ENCODE measurements at places on chromosomes 12 and 14.

DNA sequence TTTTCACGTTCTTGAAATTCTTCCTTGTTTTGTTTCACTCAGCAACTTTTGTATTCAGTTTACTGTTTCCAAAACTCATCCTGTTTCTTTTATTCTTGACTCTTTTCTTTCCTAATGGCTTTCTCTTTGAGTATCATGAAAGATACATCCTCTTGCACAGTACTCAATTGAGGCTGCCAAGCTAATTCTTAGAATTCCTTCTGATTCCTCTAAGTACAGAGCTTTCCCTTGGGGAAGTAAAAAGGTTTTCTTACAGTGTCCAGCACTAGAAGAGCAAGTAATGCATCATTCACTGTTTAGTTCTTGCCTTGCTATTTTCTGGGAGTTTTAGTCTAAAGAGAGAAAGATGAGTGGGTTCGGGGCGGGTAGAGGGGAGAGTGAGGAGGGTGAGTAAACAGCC, 154.1 kb downstream of the NEDD1 start:
- no peak for DNase-seq

DNA sequence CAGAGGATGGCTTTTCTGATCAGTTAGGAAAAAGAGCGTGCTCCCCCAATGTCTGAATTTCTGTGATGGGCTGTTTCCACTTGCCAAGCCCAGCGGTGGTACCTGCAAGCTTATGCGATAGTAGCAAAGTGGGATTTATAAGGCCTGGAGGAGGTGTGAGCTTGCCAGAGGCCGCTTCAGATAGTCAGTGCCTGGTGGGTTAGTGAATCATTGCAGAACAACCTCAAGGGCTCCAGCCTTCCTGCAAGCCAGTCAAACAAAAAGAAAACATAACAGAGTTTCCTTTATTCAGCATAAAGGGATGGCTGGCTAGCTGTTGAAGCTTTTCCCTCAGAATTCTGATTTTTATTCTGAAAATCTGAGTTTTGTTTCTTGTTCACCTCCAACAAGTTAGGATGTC, 7.6 kb upstream of the BMP4 start:
- DNase-seq = no peak

- no peak for DNase-seq
Observed at GRCh38 chr14:95832012-95832411, 44.6 kb upstream of the TUNAR start.

GRCh38 chr12:66206141-66206540, 17.1 kb downstream of the IRAK3 start:
- no peak for DNase-seq
